ENCODE measurements at places on chromosomes 4 and X. TPM values are rescaled to one million over a fixed set of nuclear protein-coding genes. Genes with fewer than 3 reads are reported as not detected.

Gene SMIM10L2A
- 0.66 TPM for total RNA-seq

Gene L1CAM
- total RNA-seq = 0.99 TPM

GRCh38 chrX:2262668-2263055, 238.1 kb downstream of the DHRSX start:
- DNase-seq = no peak

GRCh38 chr4:98343626-98344025, 82.4 kb downstream of the RAP1GDS1 start:
- DNase-seq = no peak

DNA sequence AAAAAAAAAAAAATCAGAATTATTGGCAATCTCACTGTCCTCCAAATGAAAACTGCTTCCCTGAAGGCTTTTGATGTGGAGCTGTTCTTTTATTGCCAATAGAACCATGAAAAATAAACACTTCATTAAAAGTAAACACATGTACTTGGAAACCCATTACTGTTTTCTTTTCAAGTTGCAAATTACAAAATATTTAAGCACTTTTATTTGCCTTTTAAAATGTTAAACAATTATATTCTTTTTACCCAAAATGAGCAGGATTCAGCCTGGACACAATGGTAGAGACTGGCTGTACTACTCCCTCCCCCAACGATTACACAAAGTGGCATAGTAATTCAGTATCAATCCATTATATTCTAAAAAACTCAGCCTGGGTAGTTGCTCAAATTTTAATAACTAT, 60.9 kb downstream of the SH2D1A start:
- no peak for DNase-seq
